Activated CD4-positive, CD25-positive, alpha-beta regulatory T cell (primary cell): ENCODE measurements at places on chromosomes 3 and 15.

GRCh38 chr3:123104550-123104949 lies 37.7 kb downstream of the PDIA5 start:
- DNase-seq: no peak

- DNase-seq: no peak
Measured at GRCh38 chr3:44318891-44319311, 19.7 kb upstream of the TCAIM start.

GRCh38 chr15:78629716-78630065 lies 8.9 kb upstream of the CHRNA3 start:
- DNase-seq: no peak

GRCh38 chr3:132456571-132456970 lies 39.3 kb downstream of the DNAJC13 start:
- no peak for DNase-seq

- no peak for DNase-seq
Measured at GRCh38 chr3:187227658-187228258, 30.5 kb downstream of the RTP1 start.
